ENCODE measurements at places on chromosomes 1 and 21. TPM values are rescaled to one million over a fixed set of nuclear protein-coding genes. Genes with fewer than 3 reads are reported as not detected.

The PRAMEF14 gene
- not detected for total RNA-seq

The KCNAB2 gene
- 19.3 TPM for total RNA-seq

DNA sequence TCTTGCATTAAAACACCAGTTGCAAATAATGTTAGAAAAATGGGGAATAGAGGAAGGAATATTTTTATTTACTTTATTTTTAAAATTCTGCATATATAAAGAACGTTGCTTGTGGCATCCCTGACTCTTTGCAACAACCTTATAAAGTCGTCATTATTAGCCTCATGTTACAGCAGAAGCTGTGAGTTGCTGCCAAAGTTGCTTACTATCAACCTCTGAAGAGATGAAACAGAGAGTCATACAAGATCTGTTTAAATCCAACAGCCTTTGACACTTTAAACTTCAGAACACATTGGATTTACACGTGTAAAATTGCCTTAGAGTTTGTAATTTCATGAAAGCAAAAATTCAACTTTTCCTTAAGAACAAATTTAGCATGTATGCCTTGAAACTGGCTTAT lies 221.9 kb downstream of the MRPL39 start:
- no peak for DNase-seq

- no peak for DNase-seq
Observed at GRCh38 chr1:160346958-160347357, 3.8 kb downstream of the NCSTN start.

- no peak for DNase-seq
Observed at GRCh38 chr21:18368205-18368604, 35.4 kb downstream of the TMPRSS15 start.

GRCh38 chr1:107622966-107623365 lies 342.0 kb downstream of the VAV3 start:
- DNase-seq, result no peak

- peak; percentile 79 for DNase-seq
Observed at GRCh38 chr1:53592521-53592982, 133.4 kb downstream of the DMRTB1 start.
